Mesothelial cell of epicardium (in vitro differentiated cells): ENCODE measurements at places on chromosomes 2 and 18. TPM values are rescaled to one million over a fixed set of nuclear protein-coding genes. Genes with fewer than 3 reads are reported as not detected.

Gene GPR39
- total RNA-seq = 0.07 to 0.47 TPM (median 0.31 TPM) in 3 replicates

Gene DNAJC5G
- total RNA-seq = 0.18 to 0.27 TPM in 2 of 3 replicates, not detected in the other

DNA sequence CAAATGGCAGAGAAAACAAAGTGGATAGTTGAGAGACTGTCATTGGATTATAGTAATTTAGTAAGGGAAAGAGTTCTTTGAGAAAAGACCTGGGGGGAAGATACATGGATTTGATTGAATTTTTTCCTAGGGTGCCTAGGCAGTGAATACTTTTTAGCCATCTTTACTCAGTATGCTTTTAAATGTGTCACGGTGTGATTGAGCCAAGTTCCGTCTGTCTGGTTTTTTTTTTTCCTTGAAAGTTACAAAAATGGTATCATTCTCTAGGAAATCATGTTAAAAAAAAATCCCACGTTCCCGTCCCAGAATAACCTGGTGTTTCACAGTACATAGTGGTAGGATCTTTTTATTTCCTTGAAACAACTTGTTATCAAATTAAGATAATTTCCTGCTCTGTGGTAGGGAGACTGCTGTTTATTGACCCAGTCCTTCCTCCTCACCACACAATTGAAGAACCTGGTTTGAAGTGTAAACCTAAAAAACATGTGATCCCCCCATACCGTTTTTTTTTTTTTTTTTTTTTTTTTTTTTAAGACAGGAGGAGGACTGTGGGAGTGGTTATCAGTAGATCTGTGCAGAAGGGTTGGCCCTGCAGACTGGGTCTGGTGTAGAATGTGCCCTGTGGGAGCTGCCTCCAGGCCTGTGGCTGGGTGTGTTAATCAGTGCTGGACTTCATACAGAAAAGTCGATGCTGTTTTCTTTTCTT lies 55.1 kb downstream of the DGKD start:
- no peaks in the 10 kb centered on the region for H3K4me1 ChIP-seq
- peaks cover 36% of the 10 kb centered on the region for H3K36me3 ChIP-seq
- DNase-seq = no peak
- no peak overlapping the region for H3K4me3 ChIP-seq

DNA sequence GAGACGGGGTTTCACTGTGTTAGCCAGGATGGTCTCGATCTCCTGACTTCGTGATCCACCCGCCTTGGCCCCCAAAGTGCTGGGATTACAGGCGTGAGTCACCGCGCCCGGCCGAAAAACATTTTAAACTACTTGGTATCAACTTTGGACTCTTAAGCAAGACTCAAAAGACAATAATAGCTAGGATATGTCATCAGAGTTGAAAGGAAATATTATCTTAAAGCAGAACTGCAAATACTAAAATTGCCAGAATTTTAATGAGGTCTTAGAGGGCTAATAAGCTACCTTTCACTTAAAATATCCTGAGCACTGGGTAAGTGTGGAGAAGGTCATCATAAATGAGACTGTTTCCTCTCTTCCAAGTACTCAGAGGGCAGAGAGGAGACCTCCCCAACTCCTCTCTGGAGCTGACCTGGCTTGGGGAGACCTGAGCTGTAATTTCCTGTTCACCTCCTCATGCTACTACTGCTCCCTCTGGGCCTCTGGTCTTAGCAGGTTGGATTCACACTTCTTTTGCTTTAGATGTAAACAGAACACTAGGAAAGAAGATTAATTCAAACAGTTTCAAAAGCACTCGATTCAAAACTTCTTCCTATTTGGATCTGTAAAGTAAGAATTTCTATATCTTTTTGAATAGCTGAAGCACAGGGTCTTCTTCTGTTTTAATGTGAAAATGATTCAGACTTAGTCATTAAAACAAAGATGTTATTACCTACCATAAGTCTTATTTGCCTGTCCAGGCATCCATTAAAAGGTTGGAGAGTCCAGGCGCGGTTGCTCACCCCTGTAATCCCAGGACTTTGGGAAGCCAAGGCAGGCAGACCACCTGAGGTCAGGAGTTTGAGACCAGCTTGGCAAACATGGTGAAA lies 16.5 kb downstream of the CNRIP1 start:
- H3K27ac ChIP-seq = no peak overlapping the region
- H3K27me3 ChIP-seq = peaks cover 1% of the 10 kb centered on the region
- H3K36me3 ChIP-seq = no peaks in the 10 kb centered on the region
- no peak overlapping the region for H3K4me3 ChIP-seq
- no peak for DNase-seq

Gene UGT1A8
- total RNA-seq = not detected in 3 replicates

- peaks cover 2% of the 10 kb centered on the region for H3K4me1 ChIP-seq
- H3K36me3 ChIP-seq = no peaks in the 10 kb centered on the region
- no peak overlapping the region for H3K4me3 ChIP-seq
Observed at GRCh38 chr18:79871026-79871390, 73.3 kb downstream of the KCNG2 start.

Gene LHCGR
- 0.13 TPM in 1 of 3 replicates, not detected in the others for total RNA-seq

GRCh38 chr2:75162259-75162658 lies 37.1 kb downstream of the TACR1 start:
- H3K27me3 ChIP-seq = no peaks in the 10 kb centered on the region
- no peak overlapping the region for H3K27ac ChIP-seq
- no peaks in the 10 kb centered on the region for H3K36me3 ChIP-seq

Gene SPTBN1
- 265 to 281 TPM (median 271 TPM) in 3 replicates for total RNA-seq

GRCh38 chr2:209114588-209115240 lies 309.1 kb upstream of the MAP2 start:
- H3K27me3 ChIP-seq = no peaks in the 10 kb centered on the region
- H3K36me3 ChIP-seq = no peaks in the 10 kb centered on the region
- H3K4me3 ChIP-seq = no peak overlapping the region
- H3K4me1 ChIP-seq = peaks cover 3% of the 10 kb centered on the region
- DNase-seq = no peak

Gene IL18RAP
- not detected in 3 replicates for total RNA-seq

- DNase-seq = no peak
- no peak overlapping the region for H3K4me3 ChIP-seq
- peaks cover 2% of the 10 kb centered on the region for H3K27me3 ChIP-seq
- peaks cover 8% of the 10 kb centered on the region for H3K4me1 ChIP-seq
- peaks cover 3% of the 10 kb centered on the region for H3K36me3 ChIP-seq
- no peak overlapping the region for H3K27ac ChIP-seq
Observed at GRCh38 chr18:76099931-76100457, 395.0 kb downstream of the ZNF516 start.

GRCh38 chr2:70188460-70188859 lies 2.4 kb downstream of the C2orf42 start:
- H3K4me3 ChIP-seq = no peak overlapping the region
- DNase-seq = no peak
- peak overlapping the region; percentile 7 for H3K27ac ChIP-seq

Gene FBXO36
- 5.1 to 6.2 TPM (median 5.5 TPM) in 3 replicates for total RNA-seq

DNA sequence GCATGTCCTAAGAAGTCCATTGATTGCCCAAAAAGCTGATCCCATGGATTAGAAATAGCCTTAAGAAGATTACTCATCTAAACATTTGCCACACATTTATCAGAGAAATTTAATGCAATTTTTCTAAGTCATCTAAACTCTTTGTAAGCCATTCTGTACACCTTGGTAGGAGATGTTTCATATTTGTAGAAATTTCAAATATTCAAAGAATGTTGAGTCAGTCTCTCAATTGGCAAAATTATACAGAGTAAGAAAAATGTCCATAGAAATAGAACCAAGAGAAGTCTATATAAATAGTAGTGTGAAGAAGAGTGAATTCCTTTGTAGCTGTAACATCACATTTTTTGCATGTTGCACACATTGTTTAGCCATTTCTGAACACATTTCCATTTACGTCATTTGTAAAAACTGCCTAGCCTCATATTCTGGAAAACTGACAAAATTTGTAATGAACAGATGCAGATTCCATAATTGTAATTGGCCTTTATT lies 128.6 kb downstream of the MSTN start:
- no peak overlapping the region for H3K4me3 ChIP-seq
- DNase-seq = no peak
- H3K4me1 ChIP-seq = peaks cover 8% of the 10 kb centered on the region
- no peak overlapping the region for H3K27ac ChIP-seq
- H3K27me3 ChIP-seq = no peaks in the 10 kb centered on the region
- no peaks in the 10 kb centered on the region for H3K36me3 ChIP-seq

- peaks cover 13% of the 10 kb centered on the region for H3K4me1 ChIP-seq
- H3K4me3 ChIP-seq = no peak within 1 kb of the TSS
- DNase-seq = no peak
Observed at GRCh38 chr2:174764280-174765255, at the start of gene CHRNA1. CHRNA1 (minus strand) TSS chr2:174764472; CDS start chr2:174764394, 78 bp downstream.

- no peak for DNase-seq
- H3K36me3 ChIP-seq = no peaks in the 10 kb centered on the region
- H3K27ac ChIP-seq = no peak overlapping the region
Observed at GRCh38 chr2:239471011-239471792, 70.4 kb upstream of the HDAC4 start.

Gene SLC20A1
- 41.6 to 46.9 TPM (median 46.3 TPM) in 3 replicates for total RNA-seq

DNA sequence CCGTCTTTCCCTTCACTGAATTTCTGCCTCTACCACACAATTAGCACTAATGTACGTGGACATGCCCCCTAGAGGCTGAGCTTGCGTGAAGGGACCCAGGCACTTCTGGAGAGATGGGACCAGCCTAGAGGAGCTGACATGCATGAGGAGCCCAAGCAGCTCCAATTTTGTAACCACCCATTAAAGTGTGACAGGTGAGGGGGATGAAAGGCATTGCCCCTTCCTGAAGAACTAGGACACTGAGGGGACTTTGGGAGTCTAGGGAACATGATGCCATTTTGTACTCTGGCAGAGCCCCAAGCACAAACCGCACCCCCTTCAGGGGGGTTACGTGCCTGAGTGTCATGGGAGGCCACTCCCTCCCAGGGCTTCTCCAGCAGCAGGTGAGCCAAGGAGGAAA lies 63.6 kb downstream of the HNRNPLL start:
- H3K4me1 ChIP-seq = peaks cover 57% of the 10 kb centered on the region
- no peaks in the 10 kb centered on the region for H3K36me3 ChIP-seq
- no peak overlapping the region for H3K27ac ChIP-seq
- H3K27me3 ChIP-seq = peaks cover 5% of the 10 kb centered on the region
- no peak for DNase-seq

GRCh38 chr2:69166812-69167468 lies 154.0 kb downstream of the ANTXR1 start:
- DNase-seq = no peak
- no peaks in the 10 kb centered on the region for H3K27me3 ChIP-seq
- no peak overlapping the region for H3K4me3 ChIP-seq
- H3K36me3 ChIP-seq = peaks cover 18% of the 10 kb centered on the region
- peaks cover 43% of the 10 kb centered on the region for H3K4me1 ChIP-seq
- no peak overlapping the region for H3K27ac ChIP-seq

Gene SIX2
- 0.11 TPM in 1 of 3 replicates, not detected in the others for total RNA-seq

DNA sequence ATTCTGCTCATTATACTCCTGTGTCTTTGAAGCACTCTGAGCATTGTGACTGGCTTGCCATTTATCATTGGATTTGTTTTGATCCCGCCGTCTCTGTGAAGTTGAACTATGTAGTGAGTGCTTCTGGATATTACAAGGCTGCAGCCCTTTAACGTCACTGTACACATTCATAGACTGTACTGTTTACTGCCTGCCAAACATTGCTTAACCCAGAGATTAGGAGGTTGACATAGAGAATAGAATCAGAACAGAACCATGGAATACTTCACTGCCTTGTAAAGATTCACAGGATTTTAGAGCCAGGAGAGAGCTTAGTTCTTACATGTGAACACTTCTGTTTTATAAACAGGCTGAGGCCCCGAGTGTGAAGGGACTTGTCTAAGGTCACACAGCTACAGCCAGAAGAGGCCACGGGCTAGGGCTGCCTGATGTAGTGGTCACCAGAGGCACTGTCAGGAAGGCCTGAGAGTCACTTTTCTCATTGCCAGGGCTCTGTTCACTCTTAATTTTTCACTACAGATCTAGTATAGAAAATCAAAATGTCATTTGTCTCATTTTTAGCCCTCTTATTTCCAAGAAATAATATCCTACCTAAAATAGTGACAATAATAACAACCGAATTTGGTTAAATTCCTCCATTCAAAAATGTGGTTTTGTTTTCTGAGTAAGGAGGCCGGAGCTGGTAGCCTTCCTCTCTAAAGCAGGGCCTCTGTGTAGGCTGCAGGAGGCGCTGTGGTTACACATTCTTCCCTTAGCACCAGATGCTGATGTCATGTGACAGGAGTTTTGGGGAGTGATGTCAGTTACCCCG lies 87.9 kb downstream of the UGGT1 start:
- H3K4me1 ChIP-seq = peaks cover 31% of the 10 kb centered on the region
- peaks cover 29% of the 10 kb centered on the region for H3K36me3 ChIP-seq
- H3K4me3 ChIP-seq = no peak overlapping the region
- peak overlapping the region; percentile 19 for H3K27ac ChIP-seq

DNA sequence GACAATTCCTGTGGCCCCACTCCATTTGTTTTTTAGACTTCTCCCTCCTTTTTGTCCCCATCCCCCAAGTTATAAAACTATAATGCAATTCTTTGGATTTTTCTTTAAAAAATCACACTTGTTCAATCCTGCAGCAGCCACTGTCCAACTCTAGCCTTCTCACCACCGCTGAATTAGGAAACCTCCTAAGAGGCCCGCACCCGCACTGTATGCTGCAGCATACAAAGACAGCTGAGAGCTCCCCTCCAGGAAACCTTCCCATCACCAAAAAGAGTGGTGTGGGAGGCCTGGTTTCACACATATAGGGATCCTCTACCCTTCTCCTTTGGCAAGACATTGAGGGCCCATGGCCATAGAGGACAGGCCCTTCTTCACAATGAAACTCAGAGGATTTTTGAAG lies 2.9 kb downstream of the PCGF1 start:
- peak overlapping the region; percentile 68 for H3K4me3 ChIP-seq
- peaks cover 64% of the 10 kb centered on the region for H3K27me3 ChIP-seq
- peaks cover 16% of the 10 kb centered on the region for H3K36me3 ChIP-seq
- peaks cover 49% of the 10 kb centered on the region for H3K4me1 ChIP-seq
- no peak for DNase-seq

DNA sequence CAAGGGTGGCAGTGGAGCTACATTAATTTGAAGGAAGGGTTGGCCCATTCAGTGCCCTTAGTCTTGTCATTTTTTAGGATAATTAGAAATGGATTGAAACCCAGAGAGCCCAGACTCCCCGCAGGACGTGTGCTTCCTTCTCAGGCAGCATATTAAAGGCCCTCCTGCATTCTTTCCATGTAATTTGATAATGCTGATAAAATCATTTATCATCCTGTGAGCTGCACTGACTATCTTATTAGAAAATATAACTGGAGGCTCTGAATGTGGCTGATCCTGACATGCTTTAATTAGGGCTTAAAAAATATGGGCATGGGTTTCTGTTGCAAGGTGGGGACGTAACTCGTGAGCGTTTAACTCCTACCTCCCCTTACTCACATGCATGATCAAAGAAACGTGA lies 148.1 kb downstream of the ACKR3 start:
- H3K4me3 ChIP-seq = no peak overlapping the region
- peaks cover 75% of the 10 kb centered on the region for H3K4me1 ChIP-seq
- H3K27ac ChIP-seq = peak overlapping the region; percentile 86
- no peak for DNase-seq
- no peaks in the 10 kb centered on the region for H3K36me3 ChIP-seq
- no peaks in the 10 kb centered on the region for H3K27me3 ChIP-seq

- no peak overlapping the region for H3K4me3 ChIP-seq
- H3K4me1 ChIP-seq = no peaks in the 10 kb centered on the region
- H3K27me3 ChIP-seq = no peaks in the 10 kb centered on the region
- H3K27ac ChIP-seq = no peak overlapping the region
Observed at GRCh38 chr2:69405306-69405705, 18.3 kb upstream of the GFPT1 start.

GRCh38 chr2:211822686-211823335 lies 715.8 kb downstream of the ERBB4 start:
- no peak overlapping the region for H3K4me3 ChIP-seq
- no peak for DNase-seq
- no peaks in the 10 kb centered on the region for H3K27me3 ChIP-seq
- peaks cover 10% of the 10 kb centered on the region for H3K36me3 ChIP-seq
- no peaks in the 10 kb centered on the region for H3K4me1 ChIP-seq
- H3K27ac ChIP-seq = no peak overlapping the region

GRCh38 chr18:3584897-3585460 lies 135.0 kb downstream of the TGIF1 start:
- no peak overlapping the region for H3K27ac ChIP-seq
- no peaks in the 10 kb centered on the region for H3K27me3 ChIP-seq
- H3K4me3 ChIP-seq = no peak overlapping the region
- H3K36me3 ChIP-seq = no peaks in the 10 kb centered on the region
- no peak for DNase-seq
